ENCODE measurements at places on chromosomes 6 and 20. TPM values are rescaled to one million over a fixed set of nuclear protein-coding genes. Genes with fewer than 3 reads are reported as not detected.

Gene ULBP3
- 1.7 TPM for total RNA-seq

GRCh38 chr6:52507557-52508260 is 69.2 kb downstream of the TRAM2 start:
- no peaks in the 10 kb centered on the region for H3K27me3 ChIP-seq
- H3K27ac ChIP-seq: no peak overlapping the region
- H3K4me3 ChIP-seq: no peak overlapping the region

- H3K4me1 ChIP-seq: no peaks in the 10 kb centered on the region
- H3K4me3 ChIP-seq: no peak overlapping the region
- no peak overlapping the region for H3K27ac ChIP-seq
- no peaks in the 10 kb centered on the region for H3K36me3 ChIP-seq
- no peak for DNase-seq
These were observed 75.0 kb downstream of the MDGA1 start for GRCh38 chr6:37622646-37623071.

- no peaks in the 10 kb centered on the region for H3K36me3 ChIP-seq
- peak; percentile 81 for DNase-seq
- H3K4me3 ChIP-seq: no peak overlapping the region
- no peaks in the 10 kb centered on the region for H3K27me3 ChIP-seq
- H3K4me1 ChIP-seq: no peaks in the 10 kb centered on the region
These were observed 20.6 kb upstream of the HLA-F start for GRCh38 chr6:29702519-29703103.

DNA sequence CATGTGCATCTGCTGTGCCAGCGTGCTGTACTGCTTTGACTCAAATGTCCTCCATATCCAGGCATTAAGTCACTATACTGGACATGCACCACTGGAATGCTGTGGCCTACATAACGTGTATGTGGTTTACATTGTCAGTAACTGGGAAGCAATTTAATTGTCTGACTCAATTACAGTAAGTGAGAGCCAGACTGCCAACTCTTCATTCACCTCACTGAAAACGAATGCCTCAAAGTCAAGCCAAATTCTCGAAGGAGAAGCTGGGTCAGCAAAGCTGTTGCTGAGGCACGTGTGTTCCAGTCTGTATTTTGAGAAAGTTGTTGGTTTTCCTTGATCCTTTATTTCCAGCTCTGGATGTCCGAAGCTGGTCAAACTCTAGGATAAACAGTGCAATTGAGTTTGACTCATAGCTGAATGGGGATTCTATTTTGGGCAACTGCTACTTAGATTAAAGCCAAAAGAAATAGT is 534.3 kb downstream of the COL12A1 start:
- H3K4me3 ChIP-seq: no peak overlapping the region
- H3K27me3 ChIP-seq: no peaks in the 10 kb centered on the region
- no peaks in the 10 kb centered on the region for H3K4me1 ChIP-seq
